ENCODE measurements at places on chromosomes 1 and 21.

DNA sequence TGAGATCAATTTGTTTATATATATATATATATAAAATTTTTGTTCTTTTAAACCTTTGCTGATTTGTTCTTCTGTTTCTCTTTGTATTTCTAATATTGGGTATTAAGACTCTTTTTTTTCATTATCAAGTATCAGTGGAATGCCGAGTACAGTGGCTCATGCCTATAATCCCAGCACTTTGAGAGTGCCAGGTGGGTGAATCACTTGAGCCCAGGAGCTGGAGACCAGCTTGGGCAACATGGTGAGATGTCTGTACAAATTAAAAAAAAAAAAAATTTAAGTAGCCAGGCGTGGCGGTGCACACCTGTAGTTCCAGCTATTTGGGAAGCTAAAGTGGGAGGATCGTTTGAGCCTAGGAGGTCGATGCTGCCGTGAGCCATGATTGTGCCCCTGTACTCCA is 67.1 kb downstream of the MAST2 start:
- no peak for DNase-seq

DNA sequence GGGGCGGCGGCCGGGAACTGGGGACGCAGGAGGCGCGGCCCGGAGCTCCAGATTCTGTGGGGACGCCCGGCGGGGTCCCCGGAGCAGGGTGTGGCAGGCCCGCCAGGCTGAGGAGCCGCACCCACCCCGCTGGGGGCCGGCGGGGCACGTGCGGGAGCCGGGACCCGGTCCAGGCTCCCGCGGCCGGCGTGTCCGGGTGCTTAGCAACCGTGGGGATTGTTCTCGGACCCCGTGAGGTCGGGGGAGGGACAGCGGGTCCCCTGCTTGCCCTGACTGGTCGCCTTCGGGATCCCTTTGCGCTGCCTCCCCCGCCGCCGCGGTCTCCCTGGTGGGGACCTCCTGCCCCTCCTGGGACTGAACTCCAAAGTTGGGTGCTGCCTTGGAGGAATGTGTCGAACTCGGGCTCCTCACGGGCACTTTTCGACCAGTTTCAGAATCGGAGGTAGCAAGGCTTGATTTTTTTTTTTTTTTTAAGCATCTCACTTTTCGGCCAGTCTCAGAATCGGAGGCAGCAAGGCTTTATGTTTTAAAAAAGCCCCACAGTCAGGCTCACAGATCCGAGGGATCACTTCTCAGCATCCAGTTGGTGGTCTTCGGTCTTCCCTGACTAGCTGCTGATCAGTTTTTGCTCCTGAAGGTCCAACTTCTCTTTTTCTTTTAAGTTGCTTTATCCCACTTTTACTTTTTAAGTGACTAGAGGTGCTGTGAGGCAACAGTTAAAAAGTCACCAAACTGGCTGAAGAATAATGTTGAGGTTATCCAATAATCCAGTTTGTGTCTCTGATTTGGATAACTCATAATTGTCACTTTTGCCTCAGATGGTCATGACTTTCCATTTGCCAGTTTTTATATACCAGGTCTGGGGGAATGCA is 648 bp downstream of the FAM76A start:
- no peak for DNase-seq

DNA sequence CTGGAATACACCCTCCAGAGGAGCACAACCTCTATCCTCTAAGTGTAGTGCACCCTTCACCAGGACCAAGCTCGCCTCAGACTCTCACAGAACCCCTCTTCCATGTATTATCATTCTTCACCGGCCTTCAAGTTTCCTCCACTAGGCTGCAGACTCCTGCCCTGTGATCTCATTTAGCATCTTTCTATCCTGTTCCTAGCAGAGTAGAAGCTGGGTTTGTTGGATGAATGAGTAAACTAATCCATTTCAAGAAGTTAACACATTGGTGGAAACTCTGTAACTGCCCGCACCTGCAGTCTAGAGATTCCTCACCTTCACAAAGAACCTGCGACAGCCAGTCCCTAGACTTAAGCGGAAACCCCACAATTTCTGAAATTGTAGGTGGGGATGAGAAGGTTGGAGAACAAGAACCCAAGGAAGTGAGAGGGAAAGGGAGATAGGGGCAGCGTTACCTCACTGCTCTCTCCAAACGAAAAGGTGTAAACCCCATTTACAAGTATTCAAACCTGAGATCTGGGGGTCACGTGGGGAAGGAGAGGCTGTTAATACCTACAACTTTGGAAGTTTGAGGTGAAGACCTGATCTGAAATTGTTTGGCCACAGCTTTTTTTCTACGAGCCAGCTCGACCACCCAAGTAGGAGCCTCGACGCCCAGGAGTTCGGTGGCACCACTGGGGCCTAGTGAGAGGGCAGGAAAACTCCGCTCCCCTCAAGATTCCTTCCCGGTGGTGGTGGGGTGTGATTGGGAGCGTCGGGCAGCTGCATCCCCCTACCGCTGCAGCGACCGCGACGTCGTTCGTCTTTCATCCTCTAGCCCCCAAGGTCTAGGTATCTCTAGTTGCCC is 1.2 kb downstream of the PTPN14 start:
- no peak for DNase-seq

- no peak for DNase-seq
Observed at GRCh38 chr1:65424573-65424889, 4.1 kb downstream of the LEPR start.

DNA sequence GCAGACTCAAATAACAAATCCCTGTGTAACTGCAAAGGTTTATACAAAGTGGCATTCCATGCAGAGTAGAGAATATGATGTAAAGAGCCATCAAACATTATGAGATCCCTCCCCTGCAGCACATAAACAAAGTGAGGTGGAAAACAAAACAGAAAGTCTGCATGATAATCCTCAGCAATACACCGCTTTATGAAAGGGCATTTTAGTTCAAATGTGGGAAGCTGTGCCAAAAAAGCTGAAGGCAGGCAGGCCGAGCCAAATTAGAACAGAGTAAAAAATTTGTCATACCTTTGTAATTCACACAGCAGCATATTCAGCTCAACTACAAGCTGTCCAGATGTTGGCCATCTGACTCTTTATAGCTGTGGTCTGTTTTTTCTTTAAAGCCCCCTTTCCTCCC is 113.5 kb downstream of the LHX9 start:
- no peak for DNase-seq

DNA sequence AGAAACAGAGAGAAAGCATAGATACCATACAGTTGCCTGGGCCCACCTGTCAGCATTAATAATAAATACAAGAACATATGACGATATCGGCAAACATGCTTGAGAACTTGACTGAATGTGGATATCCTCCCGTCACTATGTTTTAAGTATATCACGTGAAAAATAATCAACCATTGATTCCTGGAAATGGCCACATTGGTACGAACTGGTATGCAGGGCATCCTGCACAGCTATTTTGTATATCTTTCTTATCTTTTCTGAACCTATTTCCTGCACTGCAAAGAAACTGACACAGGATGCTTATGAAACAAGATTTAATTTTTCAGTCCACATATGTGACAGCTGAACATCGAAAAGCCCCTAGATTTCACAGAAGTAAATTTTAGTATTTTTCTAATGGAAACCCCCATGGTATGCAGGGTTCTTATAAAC is 22.8 kb upstream of the RGS1 start:
- peak; percentile 46 for DNase-seq

- DNase-seq = no peak
Observed at GRCh38 chr1:65429078-65429477, 8.6 kb downstream of the LEPR start.

- DNase-seq = no peak
Observed at GRCh38 chr21:20581361-20581760, 416.8 kb upstream of the NCAM2 start.

- DNase-seq = no peak
Observed at GRCh38 chr1:194361374-194362131, 1175.1 kb upstream of the B3GALT2 start.

GRCh38 chr1:32684167-32684811 is 18.3 kb downstream of the SYNC start:
- no peak for DNase-seq

DNA sequence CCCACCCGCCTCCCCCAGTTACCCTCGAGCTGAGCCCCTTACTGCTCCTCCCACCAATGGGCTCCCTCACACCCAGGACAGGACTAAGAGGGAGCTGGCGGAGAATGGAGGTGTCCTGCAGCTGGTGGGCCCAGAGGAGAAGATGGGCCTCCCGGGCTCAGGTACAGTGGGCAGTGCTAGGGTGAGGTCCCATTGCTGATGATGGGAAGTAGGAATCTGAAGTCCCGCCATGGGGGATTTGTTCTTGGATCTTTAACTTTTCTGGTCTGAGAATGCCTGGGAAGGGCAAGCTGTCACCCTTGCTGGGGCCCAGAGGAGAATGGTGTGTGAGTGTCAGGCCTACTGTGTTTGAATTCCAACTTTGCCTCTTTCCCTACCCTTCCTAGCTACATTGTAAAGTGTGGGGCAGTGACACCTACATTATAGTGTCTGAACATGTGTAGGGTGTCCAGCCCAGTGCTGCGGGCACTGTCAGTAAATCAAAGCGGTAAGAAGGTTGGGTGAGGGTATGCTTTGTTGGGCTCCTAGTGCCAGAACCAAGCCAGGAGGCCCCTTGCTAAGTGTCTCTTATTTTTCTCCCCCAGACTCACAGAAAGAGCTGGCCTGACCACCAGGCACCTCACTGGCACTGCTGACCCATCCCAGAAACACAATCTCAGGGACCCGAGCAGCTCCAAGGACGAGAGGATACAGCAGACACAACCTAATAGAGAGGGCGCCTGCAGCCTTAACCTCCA is 44.7 kb downstream of the YARS1 start:
- DNase-seq = no peak

DNA sequence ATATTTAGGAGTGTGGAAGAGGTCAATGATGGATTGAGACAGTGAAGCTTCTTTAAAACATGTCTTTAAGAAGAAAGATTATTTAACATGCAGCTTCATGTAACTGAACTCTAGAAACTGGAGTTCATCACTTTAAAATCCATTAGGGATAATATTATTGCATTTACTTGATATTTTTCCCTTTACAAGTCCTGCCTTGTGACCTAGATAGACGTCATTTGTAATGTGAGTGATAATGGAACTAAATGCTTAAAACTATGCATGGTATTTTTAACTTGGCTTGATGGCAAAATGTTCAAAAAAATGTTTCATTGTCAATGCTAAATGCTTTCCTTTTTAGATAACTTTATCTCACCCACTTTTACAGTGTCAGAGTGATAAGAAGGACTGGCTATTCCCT is 723.7 kb downstream of the RWDD3 start:
- DNase-seq = no peak

- DNase-seq = no peak
Observed at GRCh38 chr21:23939369-23940065, 1667.8 kb downstream of the MRPL39 start.

- DNase-seq = no peak
Observed at GRCh38 chr1:158026651-158027050, 33.2 kb downstream of the KIRREL1 start.

DNA sequence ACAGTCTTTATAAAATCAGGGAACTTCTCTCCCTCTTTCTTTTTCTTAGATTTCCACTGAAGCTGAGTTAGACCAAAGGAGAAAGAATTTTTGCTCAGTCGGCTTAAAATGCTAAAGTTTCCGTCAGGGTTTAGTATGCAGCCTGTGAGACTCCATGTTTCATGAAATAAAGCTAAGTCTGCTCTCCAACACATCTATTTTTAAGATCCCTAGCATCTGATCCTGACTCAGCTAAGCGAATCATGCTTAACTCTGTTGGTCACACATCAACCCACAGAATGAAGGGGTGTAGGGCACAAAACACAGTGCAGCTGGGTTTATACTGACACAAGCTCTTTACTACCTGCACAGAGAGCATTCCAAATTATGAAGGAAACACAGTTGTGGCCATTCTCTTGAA is 102.4 kb upstream of the ZNF281 start:
- no peak for DNase-seq

DNA sequence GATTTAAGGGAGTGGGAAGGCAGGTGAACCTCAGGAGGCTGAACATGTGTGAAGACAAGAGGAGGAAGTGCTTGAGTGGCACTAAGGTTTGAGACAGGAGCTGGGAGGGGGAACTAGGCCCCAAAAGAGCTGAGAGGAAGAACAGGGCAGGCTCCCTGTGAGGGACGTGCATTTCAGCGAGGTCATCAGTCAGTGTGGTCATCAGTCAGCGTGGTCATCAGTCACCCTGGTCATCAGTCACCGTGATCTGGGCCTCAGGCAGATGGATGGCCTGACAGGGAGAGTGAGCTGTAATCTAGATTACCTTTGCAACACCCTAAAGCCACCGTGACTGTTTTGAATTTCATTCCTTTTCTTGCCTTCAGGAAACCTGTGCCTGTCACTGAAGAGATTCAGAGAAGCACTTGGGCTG is 29.1 kb downstream of the VTCN1 start:
- DNase-seq = no peak

- no peak for DNase-seq
Observed at GRCh38 chr1:245888809-245889208, 618.3 kb downstream of the SMYD3 start.

- no peak for DNase-seq
Observed at GRCh38 chr1:44044071-44044801, 13.0 kb upstream of the SLC6A9 start.

- no peak for DNase-seq
Observed at GRCh38 chr1:43434256-43434655, 19.5 kb downstream of the HYI start.

- no peak for DNase-seq
Observed at GRCh38 chr1:248810727-248811513, 14.8 kb downstream of the SH3BP5L start.

- DNase-seq = peak; percentile 26
Observed at GRCh38 chr21:34844013-34844923, 175.5 kb downstream of the CLIC6 start.

GRCh38 chr1:221328371-221328770 is 413.5 kb downstream of the DUSP10 start:
- no peak for DNase-seq

DNA sequence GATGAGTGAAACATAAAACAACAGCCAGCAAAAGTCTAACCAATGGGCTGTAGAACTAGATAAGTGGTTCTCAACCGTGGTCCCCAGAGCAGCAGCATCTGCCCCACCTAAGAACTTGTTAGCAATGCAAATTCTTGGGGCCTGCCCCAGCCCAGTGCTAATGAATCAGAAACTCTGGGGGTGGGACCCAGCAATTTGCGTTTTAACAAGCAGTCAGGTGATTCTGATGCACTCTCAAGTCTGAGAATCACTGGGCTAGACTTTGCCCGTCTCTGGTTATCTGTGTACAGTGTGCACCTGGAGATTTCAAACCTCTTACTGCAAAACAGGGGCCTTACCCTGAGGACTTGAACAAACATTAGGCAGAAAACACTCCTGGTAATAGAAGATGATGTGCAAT is 66.5 kb downstream of the PLXNA2 start:
- DNase-seq = no peak

DNA sequence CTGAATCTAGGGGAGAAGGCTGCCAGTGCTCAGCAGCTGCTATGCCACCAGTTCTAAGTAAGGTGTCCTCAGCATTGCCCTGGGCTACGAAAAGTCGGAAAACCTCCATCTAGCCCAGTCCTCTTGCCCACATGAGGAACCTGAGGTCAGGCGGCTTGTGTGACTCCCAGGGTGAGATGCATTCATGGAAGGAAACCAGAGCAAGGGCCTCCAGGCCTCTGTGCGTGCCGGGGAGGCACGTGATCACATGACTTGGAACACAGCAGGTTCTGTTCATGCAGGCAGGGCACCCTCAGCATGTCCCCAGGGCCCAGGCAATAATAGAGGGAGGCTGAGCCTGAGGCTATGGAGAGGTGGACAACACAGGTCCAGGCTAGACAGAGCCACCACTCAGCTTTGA is 312.5 kb upstream of the DUSP10 start:
- DNase-seq = no peak
